Fibroblast of skin of right biceps (primary cell): ENCODE measurements at places on chromosomes 13 and 19.

DNA sequence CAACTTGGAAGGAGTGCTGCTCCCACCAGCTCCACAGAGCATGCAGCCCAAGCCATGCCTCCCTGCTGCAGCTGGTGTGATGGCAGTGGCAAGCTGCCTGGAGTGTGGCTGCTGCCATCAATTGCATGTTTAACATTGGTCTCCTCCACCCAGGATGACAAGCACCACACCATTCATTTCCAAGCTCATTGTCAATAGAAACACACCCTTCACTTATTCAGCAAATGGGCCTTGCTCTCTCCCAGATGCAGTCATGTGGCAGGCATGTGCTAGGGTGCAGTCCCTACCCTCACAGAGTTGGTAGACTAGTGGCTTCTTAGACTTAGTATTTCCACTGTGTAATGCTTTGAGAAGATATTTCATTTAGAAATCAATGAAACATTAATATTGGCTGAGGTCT lies 70.8 kb upstream of the FGF14 start:
- no peak for DNase-seq

- no peak for DNase-seq
Observed at GRCh38 chr19:5013761-5014160, 44.8 kb downstream of the KDM4B start.

GRCh38 chr19:47613165-47614020 lies 4.5 kb downstream of the BICRA start:
- peak; percentile 94 for DNase-seq

DNA sequence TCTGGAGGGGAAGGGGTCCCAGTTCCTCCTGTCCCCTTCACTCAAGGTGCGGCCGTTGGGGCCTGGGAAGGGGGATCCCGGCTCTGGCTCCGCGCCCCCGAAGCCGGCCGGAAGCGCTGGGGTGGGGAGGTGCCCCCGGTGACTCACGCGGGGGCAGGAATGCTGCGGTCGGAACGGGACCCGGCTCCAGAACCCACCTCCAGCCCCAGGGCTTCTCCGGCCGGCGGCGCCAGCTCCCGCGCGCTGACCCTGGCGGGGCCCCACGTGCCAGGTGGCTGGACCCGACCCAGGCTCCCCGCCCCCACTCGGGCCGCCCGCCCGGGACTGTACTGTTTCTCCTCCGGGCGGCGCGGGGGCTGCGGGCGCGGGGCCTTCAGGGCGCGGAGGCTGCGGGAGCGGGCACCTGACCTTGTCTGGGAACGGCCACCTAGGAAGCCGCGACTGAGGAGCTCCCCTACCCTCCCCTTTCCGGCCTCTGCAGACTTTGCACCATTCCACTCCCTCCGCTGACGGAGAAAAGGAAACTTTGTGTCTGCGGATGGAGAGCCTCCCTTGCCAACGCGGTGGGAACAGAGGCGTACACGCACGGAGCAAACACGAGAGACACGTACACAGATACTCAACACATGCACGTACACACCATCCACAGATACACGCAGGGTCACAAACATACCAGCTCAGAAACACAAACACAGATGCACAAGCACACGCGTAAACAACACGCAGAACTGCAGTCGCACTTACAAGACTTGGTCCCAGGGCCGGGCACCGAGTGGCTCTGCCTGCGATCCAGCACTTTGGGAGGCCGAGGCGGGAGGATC lies 7.2 kb downstream of the AXL start:
- peak; percentile 93 for DNase-seq

GRCh38 chr19:11018763-11019162 lies 57.9 kb downstream of the SMARCA4 start:
- no peak for DNase-seq

DNA sequence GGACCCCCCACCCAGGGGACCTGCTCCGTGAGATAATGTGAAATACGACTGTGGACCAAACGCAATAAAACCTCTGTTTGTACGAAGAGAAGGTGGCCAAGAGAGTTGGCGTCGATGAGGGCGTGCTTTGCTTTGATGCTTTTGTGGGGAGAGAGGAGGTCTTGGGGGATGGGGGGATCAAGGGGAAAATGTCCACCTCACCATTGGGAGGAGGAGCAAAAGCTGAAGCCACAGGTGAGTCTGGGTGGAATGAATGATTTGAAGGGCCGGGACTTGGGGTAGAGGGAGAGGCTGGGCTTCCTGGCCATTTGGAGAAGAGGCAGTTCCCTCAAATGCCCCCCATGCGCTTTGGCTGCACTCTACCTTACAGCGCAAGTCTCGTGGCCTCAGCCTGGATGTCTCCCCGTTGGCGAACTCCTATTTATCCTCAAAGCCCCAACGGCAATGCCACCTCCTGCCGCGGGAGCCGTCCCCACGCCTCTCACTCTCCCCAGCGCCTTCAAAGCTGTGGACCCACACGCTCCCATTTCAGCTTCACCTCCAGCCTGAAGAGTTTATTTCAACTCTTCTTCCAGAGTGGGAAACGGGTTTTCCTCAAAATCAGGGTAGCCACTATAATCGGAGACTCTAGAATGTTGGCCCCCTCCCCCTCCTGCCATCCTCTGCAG lies 795 bp upstream of the ABCA7 start:
- peak; percentile 54 for DNase-seq
